ENCODE measurements at places on chromosomes 13 and 19.

DNA sequence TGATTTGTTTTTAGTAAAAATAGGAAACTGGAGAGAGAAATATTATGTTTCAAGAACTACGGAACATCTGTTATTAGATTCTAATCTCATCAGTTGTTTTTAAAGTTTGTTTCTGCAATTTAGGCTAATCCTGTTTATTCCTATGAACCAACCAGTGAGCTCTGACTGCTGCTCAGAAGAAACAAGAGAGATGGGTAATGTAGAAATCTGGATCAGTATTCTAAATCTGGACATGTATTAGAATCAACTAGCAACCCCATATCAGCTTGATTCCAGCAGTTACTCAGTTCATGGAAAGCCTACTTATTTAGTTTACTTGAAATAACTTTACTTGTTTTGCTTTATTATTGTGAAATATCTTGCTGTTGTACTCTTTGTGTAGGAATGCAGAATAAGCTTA is 115.2 kb downstream of the TNFRSF19 start:
- DNase-seq, result no peak

GRCh38 chr13:71754407-71754974 is 112.5 kb downstream of the DACH1 start:
- no peak for DNase-seq

DNA sequence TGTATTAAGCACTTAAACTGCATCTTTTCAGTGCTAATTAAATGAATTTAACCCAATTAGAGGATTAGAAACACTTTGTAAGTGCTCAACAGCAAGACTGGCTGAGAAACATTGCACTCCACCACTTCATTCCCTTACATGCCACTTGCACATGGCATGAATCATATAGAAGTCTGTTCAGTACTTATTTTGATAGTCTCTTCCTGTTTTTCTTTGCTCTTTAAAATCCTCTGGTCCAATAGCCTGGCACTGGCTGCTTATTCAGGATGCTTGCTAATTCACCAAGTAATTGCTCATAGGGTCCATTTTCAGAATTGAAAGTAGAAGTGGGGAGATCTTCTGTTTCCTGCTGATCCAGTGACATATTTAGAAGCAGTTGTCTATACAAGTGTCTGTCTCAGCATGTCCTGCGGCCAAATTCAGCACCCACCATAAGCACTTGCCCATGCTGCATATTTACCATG is 900.1 kb downstream of the PCDH9 start:
- no peak for DNase-seq

- no peak for DNase-seq
These were observed 224.8 kb downstream of the LMO7 start for GRCh38 chr13:75860935-75861334.

All from pancreas (tissue), 10 donors.